ENCODE measurements at places on chromosomes 5 and 9. TPM values are rescaled to one million over a fixed set of nuclear protein-coding genes. Genes with fewer than 3 reads are reported as not detected.

SOX30 gene
- 0.27 TPM for polyA plus RNA-seq

SLC6A19 gene
- 0.04 TPM for polyA plus RNA-seq

NAIP gene
- polyA plus RNA-seq: 45.6 TPM

DNA sequence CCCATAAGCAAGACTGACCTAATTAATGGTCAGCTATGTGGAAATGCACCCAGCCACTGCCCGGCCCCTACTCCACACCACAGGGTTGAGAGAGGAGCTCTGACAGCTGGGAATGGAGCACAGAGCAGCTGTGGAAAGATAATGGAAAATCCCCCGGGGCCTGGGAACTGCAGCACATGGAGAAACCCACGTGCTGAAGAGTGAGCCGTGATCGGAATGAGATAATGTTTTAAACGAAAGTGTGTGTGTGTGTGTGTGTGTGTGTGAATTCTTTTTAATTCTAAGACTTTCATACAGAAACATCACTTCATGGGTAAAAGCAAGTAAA is 13.1 kb upstream of the SLC12A7 start:
- peak; percentile 87 for DNase-seq
- H3K4me3 ChIP-seq: no peak overlapping the region

DNA sequence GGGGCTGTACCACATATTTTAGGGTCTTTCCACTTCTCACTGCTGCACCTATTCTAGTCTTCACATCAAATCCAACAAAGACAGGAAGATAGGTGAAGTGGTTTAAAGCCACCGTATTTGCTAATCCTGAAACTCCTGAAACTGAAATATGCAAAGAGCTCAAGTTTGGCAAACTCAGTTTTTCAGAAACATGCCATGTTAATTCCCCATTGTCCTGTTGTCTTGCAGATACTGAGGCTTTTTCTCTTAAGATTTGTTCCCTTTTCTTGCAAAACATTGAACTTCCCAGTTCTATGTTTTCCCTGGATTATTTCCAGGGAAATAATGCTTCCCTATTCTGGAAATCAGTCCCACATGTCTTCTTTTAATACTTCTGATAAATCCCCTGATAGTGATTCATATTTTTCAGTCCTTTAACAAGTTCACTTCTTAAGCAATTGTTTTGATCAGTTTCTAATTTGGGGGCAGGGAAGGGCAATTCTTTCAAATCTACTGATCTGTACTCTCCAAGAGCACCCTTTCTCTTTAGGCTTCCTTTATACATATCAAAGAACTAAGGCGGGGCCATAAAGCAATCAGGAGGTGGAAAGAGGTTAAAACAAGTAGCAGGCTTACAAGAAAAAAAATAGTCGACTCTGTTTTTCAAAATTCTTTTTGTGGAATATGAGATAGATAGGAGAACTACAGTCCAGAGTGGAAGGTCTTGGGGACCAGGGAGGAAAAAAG is 648.5 kb downstream of the BNC2 start:
- DNase-seq: no peak
- no peak overlapping the region for H3K27ac ChIP-seq
- H3K4me3 ChIP-seq: no peak overlapping the region
- no peaks in the 10 kb centered on the region for H3K4me1 ChIP-seq

PCA3 gene
- 0.35 TPM for polyA plus RNA-seq

NR2F1-AS1 gene
- 52.4 TPM for polyA plus RNA-seq

PCDHA12 gene
- 0.09 TPM for polyA plus RNA-seq

CCNI2 gene
- 2.5 TPM for polyA plus RNA-seq

GRCh38 chr9:129731477-129732085 is 21.3 kb downstream of the PTGES start:
- DNase-seq: no peak
- no peaks in the 10 kb centered on the region for H3K36me3 ChIP-seq
- H3K4me1 ChIP-seq: peaks cover 5% of the 10 kb centered on the region
- no peak overlapping the region for H3K27ac ChIP-seq

LRRC14B gene
- polyA plus RNA-seq: 0.14 TPM

DNA sequence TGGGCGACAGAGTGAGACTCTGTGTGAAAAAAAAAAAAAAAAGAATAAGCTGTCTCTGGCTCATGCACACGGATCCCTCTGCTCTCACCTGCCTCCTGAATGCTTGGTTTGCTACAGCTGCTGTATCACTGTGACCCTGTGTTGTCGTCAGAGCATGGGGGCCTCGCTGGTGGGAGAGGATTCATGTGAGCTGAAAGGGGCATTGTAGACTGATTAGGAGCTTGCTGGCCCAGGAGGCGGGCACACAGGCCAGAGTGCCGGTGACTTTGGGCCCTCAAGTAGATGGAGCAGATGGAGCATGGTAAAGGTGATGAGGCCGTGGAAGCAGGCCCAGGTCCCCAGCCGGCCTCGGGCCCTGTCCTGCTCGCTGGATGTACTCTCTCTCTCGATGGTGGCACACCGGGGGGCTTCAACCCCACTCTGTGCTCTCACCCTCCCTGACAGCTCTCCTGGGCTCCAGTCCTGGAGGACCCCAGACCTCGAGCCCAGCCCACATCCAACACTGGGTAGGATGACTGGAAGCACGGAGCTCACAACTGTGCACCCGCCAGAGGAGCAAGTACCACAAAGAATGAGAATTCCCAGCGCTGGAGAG is 7.1 kb downstream of the FLT4 start:
- no peak overlapping the region for H3K27ac ChIP-seq
- peaks cover 39% of the 10 kb centered on the region for H3K27me3 ChIP-seq

KIF27 gene
- polyA plus RNA-seq: 21.3 TPM

DNA sequence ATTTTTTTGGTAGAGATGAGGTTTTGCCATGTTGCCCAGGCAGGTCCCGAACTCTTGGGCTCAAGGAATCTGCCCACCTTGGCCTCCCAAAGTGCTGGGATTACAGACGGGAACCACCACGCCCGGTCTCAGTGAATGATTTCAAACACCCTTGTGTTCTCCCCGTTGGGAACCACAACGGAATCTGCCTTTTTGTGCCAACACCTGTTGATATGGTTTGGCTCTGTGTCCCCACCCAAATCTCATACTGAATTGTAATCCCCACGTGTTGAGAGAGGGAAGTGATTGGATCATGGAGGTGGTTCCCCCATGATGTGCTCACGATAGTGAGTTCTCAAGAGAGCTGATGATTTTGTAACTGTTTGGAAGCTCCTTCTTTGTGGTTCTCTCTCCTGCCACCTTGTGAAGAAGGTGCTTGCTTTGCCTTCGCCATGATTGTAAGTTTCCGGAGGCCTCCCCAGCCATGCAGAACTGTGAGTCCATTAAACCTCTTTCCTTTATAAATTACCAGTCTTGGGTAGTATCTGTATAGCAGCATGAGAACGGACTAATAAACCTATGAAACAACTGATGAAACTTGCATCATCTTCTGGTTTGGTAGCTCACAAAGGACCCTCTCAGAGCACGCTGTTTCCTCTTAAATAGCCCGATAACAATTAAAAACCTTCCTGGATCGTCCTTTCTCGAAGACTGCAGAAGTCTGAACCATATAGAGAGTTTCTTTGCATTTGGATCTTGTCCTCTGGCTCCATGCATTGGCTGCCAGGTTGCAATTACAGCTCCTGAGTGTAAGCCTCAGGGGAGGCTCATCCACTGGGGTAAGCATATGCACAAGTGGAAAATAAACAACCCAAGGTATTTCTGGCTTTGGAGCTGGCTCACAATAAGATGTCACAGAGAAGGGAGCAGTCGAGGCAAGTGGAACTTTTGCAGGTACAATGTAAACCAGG is 91.5 kb downstream of the SPRY4 start:
- no peaks in the 10 kb centered on the region for H3K36me3 ChIP-seq
- no peak overlapping the region for H3K27ac ChIP-seq
- H3K4me1 ChIP-seq: no peaks in the 10 kb centered on the region
- H3K4me3 ChIP-seq: no peak overlapping the region

FOXD4L3 gene
- not detected for polyA plus RNA-seq

TMEM267 gene
- 14.3 TPM for polyA plus RNA-seq

LCN1 gene
- polyA plus RNA-seq: not detected

DNA sequence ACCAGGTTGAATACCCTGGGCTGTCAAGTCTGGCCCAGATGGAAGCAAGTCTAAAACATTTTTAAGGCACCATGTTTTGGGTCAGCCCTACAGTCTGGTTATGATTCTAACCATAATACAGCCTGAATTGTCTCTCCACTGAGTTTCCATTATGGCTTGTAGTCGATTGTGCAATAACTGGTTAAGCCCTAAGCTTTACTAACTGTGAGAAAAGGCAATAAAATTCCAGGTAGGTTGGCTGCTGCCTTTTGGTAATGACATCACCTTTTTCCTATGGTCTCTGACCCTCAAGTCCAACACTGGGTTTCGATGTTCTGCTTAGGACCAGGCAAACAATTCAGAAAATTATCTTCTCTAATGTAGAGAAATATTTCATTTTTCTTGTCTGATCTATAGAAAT is 243.3 kb downstream of the ACTL7B start:
- no peaks in the 10 kb centered on the region for H3K27me3 ChIP-seq
- no peak overlapping the region for H3K27ac ChIP-seq
- H3K4me3 ChIP-seq: no peak overlapping the region
- H3K4me1 ChIP-seq: no peaks in the 10 kb centered on the region
- H3K36me3 ChIP-seq: no peaks in the 10 kb centered on the region

VCAN gene
- 544 TPM for polyA plus RNA-seq

- no peaks in the 10 kb centered on the region for H3K27me3 ChIP-seq
- no peak for DNase-seq
- peak overlapping the region; percentile 24 for H3K4me3 ChIP-seq
Observed at GRCh38 chr9:122370303-122370702, 521 bp upstream of the PTGS1 start.

DNA sequence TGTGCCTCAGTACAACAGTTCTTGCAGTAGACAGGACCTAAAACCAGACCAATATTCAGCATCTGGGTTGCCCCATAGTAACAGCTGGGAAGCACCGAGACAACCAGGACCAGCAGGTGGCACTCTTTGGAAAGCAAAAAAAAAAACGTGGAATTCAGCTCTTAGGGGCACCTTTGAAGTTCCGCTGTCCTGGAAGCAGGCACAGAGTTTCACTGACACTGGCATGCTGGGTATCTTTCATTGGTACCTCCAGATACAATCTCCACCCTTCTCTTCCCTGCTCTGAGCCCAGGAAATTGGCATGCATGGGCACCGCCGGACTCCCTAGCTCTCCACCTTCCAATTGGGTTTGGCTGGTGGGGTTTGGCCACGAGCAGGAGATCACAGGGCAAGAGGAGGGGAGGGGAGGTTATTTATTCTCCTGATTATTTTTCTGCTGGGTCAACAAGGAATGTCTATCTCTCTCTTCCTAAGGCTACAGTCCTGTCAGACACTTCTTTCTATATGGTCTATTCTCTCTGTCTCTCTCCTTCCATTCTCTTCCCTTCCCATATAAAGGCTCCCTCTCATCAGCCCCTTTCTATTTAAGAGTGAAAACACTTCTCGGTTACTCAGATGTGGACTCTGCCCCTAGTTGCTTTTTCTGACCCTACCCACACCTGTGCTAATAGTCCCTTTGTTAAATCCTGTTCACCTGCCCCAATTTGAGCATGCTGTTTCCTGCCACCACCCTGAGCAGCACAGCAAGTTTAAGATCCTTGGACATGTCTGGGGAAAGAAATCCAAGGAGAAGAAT is 1.9 kb upstream of the IDNK start:
- H3K4me1 ChIP-seq: peaks cover 4% of the 10 kb centered on the region
- H3K27ac ChIP-seq: no peak overlapping the region
- H3K36me3 ChIP-seq: no peaks in the 10 kb centered on the region
- no peak overlapping the region for H3K4me3 ChIP-seq

DNA sequence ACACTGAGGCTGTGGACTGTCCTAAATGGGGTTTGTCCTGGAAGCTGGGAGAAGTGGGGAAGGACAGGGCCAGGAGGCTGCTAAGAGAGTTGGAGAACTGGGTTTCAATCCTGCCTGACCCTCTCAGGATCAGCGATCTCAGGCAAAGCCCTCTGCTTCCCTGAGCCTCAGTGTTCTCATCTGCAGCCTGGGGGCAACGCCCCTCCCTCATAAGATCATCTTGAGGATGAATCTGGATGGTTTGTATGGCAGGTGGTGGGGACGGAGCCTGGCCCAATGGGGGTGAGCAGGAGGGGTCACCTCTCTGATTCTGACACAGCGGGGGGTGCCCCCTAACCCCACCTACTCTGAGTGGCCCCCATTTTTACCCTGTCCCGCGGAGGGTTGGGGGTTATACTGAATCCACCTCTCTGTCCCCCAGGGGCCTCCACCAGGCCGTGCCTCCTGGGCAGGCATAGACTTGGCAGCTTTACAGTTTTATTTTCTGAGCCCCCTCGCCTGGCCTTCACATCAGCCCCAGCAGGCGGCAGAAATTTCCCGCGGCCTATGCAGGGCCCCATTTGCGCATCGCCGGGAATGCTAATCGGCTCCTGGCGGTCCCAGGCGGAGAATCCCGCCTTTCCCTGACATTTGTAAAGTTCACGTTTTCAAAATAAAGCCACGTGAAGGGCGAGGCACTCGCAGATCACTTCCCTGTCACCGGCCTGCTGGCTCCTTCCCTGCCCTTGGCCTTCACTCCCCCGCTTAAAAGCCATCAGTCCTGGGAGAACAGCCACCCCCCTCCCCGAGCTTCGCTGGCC is 17.8 kb upstream of the LAMC3 start:
- no peak for DNase-seq
- H3K27ac ChIP-seq: no peak overlapping the region
- peaks cover 11% of the 10 kb centered on the region for H3K4me1 ChIP-seq
- H3K27me3 ChIP-seq: no peaks in the 10 kb centered on the region

GRCh38 chr9:94867281-94867841 is 140.9 kb downstream of the AOPEP start:
- DNase-seq: peak; percentile 82
- H3K4me3 ChIP-seq: no peak overlapping the region
- H3K27me3 ChIP-seq: no peaks in the 10 kb centered on the region
- peaks cover 27% of the 10 kb centered on the region for H3K4me1 ChIP-seq
- H3K27ac ChIP-seq: peak overlapping the region; percentile 75

HTR1A gene
- 0.35 TPM for polyA plus RNA-seq

EIF4E1B gene
- not detected for polyA plus RNA-seq

PCDHB15 gene
- polyA plus RNA-seq: 14.4 TPM

- no peaks in the 10 kb centered on the region for H3K4me1 ChIP-seq
- no peak overlapping the region for H3K27ac ChIP-seq
- no peak overlapping the region for H3K4me3 ChIP-seq
- H3K36me3 ChIP-seq: no peaks in the 10 kb centered on the region
- no peak for DNase-seq
Observed at GRCh38 chr5:54146390-54146789, 164.0 kb downstream of the ARL15 start.

RAI14 gene
- 52.7 TPM for polyA plus RNA-seq

- no peak overlapping the region for H3K4me3 ChIP-seq
- no peak overlapping the region for H3K27ac ChIP-seq
- no peaks in the 10 kb centered on the region for H3K36me3 ChIP-seq
- DNase-seq: no peak
- no peaks in the 10 kb centered on the region for H3K27me3 ChIP-seq
Observed at GRCh38 chr5:170393958-170394357, 4.8 kb upstream of the KCNMB1 start.

- DNase-seq: no peak
- H3K36me3 ChIP-seq: no peaks in the 10 kb centered on the region
- H3K27ac ChIP-seq: no peak overlapping the region
- H3K27me3 ChIP-seq: no peaks in the 10 kb centered on the region
Observed at GRCh38 chr5:29944327-29944726, 1249.2 kb upstream of the CDH6 start.

GRCh38 chr5:93322974-93323860 is 257.8 kb downstream of the NR2F1-AS1 start:
- no peak overlapping the region for H3K4me3 ChIP-seq
- H3K36me3 ChIP-seq: no peaks in the 10 kb centered on the region
- H3K4me1 ChIP-seq: no peaks in the 10 kb centered on the region

Measured in left lung (tissue), 14 donors.